Stimulated activated CD8-positive, alpha-beta memory T cell treated with anti-CD3 and anti-CD28 coated beads, Interleukin-4, amount 100 ng/mL, for 48 hours (primary cell): ENCODE measurements at places on chromosomes 1 and 21.

GRCh38 chr21:29568020-29568697, 269.4 kb downstream of the BACH1 start:
- DNase-seq: no peak

GRCh38 chr1:27690183-27690582, 18.2 kb upstream of the IFI6 start:
- DNase-seq: no peak

- DNase-seq: peak; percentile 49
These were observed 26.9 kb downstream of the RPL5 start for GRCh38 chr1:92858564-92859399.

DNA sequence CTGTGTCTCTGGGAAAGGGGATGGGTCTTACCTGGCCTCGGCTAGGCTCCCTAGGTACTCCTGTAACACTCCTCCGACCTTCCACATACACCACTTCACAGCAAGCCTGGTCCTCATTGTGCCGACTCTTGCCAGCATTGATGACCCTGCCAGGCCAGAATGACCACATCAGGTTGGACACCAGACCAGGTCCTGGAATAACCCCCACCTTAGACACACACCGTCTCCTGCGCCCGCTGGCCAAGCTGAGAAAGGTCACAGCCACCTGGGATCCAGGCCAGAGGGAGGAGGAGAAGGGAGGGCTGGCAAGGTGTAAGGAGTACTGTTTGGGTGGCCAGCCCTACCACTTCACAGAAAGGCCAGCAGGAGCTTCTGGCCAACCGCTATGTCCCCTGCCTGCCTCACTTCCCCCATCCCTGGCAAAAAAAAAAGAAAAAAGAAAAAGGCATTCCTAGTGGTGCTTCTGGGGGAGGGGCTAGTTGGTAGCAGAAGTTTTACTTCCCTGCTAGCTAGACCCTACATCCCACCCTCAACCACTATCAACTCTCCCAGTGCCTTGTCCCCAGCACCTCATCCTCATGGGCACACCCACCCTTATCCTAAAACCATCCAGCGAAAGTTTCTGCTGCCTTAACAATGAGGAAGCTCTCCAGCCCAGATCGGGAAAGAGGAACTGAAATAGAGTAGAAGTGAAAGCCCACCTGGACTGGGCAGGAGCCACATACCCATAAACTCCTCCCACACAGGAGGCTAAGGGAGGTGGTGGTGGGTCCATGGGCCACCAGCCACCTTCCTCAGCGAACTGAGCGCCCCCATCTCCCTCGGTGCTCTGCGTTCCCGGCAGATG, 1.4 kb downstream of the PPM1J start:
- no peak for DNase-seq

- DNase-seq: no peak
These were observed 37.5 kb downstream of the CTNNBIP1 start for GRCh38 chr1:9872430-9873165.

DNA sequence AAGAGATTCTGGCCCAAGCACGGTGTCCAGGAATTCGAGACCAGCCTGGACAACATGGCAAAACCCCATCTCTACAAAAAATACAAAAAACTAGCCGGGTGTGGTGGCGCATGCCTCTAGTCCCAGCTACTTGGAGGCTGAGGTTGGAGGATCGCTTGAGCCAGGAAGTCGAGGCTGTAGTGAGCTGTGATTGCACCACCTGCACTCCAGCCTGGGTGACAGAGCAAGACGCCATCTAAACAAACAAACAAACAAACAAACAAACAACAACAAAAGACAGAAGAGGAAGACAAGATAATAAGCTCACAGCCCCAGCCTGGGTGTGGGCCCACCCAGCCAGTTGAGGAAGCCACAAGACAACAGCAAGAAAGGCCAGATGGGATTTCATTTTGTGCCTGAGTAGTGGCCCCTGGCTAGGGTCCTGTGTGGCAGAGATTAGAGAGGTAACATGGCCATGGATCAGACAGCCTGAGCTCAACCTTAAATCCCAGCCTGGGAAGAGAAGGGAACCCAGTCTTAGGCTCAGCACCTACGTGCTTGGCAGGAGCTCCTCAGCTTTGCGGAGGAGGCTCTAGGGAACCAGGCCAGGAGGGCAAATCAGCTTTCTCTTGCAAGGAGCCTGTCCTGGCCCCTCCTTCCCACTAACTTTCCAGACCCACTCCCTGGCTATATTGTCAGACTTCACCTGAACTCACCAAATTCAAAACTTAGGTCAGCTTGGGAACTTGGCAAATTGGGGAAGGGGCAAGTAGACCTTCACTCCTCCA, 4.9 kb upstream of the BEST4 start:
- peak; percentile 19 for DNase-seq

DNA sequence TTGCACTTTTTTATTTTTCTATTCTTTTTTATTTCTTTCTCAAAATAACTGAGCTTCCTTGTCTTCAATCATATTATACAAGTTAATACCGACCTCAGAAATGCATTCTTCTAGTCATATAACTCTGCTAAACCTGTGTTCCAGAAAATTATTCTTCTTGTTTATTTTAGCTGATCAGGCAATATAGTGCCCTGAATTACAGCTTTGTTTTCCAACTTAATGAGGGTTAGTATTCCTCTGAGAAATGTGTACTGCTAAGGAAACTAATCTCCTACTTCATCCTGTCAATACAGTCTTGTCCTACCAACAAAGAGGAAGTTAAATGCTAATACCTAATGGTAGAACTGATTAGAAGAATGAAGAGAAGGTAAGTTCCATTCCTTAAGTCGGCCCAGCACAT, 13.0 kb downstream of the BRINP3 start:
- DNase-seq: no peak

- DNase-seq: peak; percentile 34
These were observed 15.9 kb upstream of the SRSF4 start for GRCh38 chr1:29197590-29197924.

DNA sequence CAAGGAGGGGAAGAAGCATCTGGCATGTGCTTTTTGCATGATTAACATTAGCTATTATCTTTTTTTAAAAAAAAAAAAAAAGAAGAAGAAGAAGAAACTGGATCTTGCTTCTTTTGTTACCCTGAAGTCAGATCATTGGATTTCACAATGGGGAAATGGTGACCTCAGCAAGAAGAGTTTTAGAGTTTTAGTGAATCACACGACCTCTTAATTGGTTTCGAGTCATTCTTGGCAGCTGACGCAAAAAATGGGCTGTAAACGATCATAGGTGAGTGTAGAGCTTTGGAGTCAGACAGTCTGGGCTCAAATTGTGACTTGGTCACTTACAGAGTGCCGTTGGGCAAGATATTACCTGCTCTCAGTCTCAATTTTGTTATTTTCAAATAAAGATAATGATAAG, 33.3 kb upstream of the PGBD5 start:
- no peak for DNase-seq

DNA sequence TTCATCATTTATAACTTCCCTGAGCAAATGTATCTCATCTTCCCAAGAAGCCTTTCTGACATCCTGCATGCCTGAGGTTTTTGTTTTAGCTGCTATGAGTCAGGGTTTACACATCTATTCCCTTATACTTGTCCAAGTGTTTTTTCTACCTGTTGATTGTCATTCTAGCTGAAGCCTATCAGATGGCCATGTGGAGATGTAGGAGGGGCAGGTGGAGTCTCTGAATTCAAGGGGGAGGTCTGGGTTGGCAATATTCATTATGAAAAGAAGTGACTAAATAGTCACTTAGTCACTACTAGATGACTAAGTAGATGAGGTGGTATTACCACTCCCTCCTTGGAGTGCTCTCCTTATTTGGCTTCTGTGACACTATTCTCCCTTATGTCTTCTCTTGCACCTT, 52.4 kb downstream of the XCL1 start:
- peak; percentile 32 for DNase-seq

GRCh38 chr1:169914531-169914930, 20.8 kb upstream of the SCYL3 start:
- DNase-seq: no peak

DNA sequence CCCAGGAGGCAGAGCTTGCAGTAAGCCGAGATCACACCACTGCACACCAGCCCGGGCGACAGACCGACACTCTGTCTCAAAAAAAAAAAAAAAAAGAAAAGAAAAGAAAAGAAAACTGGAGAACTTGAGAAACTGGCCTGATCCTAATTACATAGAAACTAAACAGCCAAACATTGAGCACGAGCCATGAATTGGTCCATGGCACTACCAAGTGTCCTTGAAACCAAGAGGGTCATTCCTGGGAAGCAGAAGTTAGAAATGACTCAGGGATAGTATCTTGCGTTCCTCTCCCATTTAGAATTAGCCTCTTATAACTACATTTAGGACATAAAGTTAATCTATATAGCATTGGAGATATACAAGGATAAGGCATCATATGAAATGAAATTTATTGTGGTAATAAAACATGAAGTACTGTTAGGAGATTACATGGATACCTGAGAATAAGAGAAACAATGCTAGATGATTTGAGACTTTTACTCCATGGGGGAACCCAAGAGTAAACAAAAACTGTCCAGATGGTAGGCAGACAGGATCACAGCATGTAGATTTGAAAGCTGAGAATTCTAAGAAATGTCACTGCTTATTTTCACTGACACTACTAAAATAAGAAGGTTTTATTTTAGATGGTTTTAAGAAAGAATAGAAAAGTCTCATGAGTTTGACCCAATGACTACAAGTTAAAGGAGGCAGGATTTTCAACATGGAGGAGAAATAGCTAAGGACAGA, 39.5 kb upstream of the CPLANE2 start:
- DNase-seq: no peak

DNA sequence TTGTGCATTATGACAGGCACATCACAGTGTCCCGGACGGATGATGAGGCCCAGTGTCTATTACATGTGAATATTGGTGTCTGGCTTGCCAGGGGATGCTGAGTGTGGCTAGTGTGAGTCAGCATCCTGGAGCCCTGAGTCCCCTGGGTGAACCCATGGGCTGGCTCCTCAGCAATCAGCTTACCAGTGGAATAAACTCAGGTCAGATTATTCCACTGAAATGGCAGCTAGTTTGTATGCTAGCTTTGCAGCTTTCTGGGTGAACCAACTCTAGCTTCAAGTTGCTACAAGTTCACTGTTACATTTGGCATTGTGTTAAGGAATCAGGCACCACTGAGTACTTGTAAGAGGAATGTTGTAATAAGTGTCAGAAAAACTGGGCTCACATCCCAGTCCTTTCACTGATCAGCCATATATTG, 23.9 kb upstream of the RPTN start:
- no peak for DNase-seq

DNA sequence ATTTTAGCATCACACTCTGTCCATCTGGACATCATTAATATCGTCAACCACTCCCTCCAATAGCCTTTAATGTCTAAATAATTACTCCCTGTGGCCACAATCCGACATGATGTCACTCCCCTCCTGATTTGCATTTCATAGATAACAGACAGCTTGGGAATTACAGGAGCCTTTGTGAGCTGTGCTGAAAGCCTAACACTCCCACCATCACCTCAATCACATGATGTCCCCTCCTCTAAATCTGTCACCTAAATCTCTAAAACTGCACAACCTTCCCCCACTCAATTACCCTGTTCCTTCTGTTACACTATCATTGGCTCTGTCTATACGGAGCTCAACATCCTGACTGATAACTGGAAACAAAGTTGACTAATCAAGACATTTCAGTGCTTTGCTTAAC, 14.3 kb downstream of the NHLH2 start:
- DNase-seq: no peak

GRCh38 chr1:58363585-58363984, 182.9 kb downstream of the OMA1 start:
- DNase-seq: no peak

DNA sequence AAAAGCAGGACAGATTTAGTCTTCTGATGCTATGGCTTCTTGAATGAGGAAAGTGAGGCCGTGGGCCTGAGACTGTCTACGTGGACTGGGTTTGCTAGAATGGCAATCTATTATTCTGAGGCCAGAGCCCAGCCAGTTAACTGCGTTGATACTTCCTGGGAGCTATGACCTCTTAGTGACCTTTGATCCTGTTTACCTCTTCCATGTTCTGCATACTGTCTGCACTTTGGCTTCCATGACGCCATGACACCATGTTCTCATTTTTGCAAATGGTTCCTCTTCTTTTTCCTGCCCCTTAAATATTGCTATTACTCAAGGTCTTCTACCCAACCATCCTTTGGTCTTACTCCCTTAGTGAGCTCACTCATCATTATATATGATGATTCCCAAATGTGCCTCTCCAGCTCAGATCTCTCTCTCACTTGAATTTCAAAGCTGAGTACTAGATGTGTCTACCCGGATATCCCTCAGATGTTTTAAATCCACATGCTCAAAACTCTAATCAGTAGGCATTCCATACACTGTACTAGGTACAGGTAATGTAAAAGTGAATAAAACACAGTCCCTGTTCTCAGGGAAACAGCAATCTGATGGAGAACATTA, 66.1 kb upstream of the ATP1A1 start:
- no peak for DNase-seq

- peak; percentile 62 for DNase-seq
These were observed 1.1 kb downstream of the COL9A2 start for GRCh38 chr1:40315795-40316594.

DNA sequence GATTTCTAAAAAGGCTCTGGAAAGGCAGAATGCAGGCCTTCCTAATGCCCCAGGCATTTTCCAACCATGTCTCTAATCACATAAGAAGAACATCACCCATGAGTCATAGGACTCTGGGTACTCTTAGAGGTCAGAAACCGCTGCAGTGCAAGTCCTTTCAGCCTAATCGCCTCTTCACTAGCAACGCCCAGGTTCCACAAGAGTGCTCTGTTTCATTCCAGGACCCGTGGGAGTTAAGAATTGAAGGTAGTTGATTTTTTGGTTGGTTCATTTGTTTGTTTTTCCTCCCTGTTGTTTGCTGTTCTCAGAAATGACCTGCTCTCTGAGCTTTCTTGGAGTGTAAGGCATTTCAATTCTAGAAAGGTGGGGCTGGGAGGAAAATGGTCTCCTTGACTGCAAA, 123.2 kb downstream of the NR5A2 start:
- DNase-seq: peak; percentile 37

GRCh38 chr1:230381049-230381467, 45.1 kb downstream of the PGBD5 start:
- DNase-seq: no peak

- DNase-seq: peak; percentile 35
These were observed 615 bp downstream of the CLIC4 start for GRCh38 chr1:24745711-24746413.

DNA sequence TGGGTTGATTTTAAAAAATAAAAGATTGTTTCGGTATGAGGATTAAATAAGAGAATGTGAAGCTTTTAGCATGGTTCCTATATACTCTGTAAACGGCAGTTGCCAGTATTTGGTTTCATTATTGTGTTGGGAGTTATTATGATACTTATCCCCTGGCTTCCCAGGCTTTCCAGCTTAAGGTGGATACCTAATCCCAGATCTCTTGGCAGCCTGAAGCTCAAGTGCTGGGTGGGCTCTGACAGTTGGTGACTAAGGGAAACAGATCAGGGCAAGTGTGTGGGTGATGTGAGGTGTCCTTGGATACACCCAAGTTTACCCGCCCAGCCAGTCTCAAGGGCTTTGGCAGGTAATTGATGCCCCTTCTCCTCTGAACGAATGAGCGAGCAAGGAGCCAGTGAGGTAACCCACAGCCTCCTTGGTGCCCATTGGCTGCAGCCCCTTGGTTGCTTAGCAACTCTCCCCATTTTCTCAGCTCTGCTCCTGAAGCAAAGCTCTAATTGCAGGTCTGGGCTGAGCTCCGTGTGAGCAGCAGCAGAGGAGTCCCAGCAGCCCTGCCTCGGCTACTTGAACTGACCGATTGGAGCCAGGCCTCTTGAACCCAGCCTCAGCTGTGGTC, 6.1 kb downstream of the IPO13 start:
- no peak for DNase-seq

GRCh38 chr1:230772457-230773395, 25.5 kb downstream of the CAPN9 start:
- DNase-seq: no peak
